ENCODE measurements at places on chromosomes 16 and 17.

DNA sequence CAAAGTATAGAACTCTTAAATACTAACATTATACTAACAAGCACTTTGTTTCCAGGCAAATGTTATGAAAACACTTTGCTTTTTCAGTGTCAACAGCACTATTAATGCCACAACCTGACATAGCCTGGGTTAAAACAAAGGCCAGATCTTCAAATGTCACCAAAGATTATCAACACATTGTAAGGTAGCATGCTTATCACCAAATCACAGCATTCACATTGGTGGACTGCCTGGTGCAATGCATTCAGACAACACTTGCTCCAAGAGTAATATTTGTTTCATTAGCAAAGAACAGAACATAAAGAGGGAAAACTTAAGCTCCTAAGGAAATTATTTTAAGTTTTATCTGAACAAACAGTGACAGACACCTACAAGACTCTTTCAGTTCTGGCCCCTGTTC is 1361.2 kb downstream of the CDH8 start:
- DNase-seq: no peak

- DNase-seq: no peak
Measured at GRCh38 chr16:81310045-81310644, 4.6 kb upstream of the GAN start.

GRCh38 chr17:17433000-17433703 is 43.6 kb upstream of the MED9 start:
- no peak for DNase-seq

- DNase-seq: peak; percentile 74
Measured at GRCh38 chr17:74280093-74280513, 6.1 kb downstream of the DNAI2 start.

DNA sequence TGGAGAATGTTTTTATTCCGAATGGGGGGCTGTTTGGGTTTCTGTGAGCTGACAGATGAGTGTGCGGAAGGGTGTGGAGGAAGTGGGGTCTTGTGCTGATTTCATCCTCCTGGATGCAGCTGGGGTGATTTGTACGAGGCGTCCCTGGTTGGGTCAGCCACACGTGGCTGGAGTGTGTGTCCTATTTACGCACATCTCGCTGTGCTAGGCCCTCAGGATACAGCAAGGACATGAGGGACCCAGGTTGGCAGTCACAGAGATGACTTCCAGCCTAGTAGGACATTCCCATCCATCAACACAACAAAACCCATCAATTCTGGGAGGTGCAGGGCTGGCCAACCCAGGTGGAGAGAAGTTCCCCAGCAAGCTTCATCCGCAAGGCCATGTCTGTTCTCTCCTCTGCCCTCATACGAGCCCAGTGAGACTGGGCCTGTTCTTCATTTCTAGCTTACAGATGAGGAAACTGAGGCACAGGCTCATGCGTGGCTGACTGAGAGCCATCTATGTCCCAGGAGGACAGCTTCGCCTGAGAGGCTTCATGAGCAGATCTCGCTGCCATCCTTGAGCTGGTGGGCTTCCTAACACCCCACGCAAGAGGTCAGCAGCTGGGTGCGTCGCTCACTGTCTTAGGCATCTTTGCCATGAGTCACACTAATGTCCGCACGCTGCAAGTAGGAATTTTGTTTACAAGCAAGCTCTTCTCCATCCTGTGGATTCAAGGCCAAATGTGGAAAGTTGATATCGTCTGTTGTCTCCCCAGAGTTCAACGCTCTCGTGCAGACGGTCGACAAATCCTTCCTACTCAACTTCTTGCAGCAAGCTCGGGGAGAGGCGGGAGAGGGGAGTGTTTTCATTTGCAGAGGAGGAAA is 24.4 kb downstream of the IRF8 start:
- no peak for DNase-seq

DNA sequence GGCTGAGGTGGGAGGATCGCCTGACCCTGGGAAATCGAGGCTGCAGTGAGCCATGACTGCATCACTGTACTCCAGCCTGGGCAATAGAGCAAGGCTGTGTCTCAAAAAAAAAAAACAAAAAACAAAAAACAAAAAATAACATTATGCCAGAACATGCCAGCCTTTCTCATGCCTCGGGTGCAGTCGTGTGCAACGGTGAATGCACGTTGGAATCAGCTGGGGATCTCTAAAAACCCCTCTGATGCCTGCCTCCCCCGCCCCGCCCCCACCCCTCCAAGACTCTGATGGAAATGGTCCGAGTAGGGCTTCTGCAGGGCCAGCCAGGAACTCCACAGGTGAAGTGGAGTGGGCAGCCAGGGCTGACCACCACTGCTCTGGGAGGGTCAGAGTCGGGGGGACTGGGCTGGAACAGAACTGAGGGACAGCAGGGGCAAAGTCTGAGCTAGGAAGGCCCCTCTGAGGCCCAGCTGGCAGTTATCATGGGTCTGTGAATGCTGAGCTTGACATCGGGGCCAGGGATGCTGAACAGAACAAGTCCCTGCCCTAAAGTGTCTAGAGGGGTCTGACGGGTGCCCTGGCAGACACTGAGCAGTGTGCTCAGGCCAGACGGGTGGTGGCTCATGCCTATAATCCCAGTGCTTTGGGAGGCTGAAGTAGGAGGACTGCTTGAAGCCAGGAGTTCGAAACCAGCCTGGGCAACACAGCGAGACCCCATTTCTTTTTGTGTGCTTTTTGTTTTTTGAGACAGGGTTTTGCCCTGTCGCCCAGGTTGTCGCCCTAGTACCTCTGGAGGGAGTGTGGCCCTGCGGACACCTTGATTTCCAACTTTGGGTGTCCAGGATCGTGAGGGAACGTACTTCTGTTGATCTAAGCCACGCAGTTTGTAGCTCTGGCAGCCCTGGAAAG is 193.4 kb upstream of the GSE1 start:
- no peak for DNase-seq

DNA sequence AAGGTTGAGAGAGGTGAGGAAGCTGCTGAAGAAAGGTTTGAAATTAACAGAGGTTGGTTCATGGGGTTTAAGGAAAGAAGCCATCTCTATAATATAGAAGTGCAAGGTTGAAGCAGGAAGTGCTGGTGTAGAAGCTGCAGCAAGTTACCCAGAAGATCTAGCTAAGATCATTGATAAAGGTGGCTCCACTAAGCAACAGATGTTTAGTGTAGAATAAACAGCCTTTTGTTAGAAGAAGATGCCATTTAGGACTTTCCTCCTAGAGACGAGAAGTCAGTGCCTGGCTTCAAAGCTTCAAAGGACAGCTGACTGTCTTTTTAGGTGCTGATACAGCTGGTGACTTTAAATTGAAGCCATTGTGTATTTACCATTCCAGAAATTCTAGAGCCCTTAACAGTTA is 29.3 kb downstream of the GOSR1 start:
- DNase-seq: no peak

DNA sequence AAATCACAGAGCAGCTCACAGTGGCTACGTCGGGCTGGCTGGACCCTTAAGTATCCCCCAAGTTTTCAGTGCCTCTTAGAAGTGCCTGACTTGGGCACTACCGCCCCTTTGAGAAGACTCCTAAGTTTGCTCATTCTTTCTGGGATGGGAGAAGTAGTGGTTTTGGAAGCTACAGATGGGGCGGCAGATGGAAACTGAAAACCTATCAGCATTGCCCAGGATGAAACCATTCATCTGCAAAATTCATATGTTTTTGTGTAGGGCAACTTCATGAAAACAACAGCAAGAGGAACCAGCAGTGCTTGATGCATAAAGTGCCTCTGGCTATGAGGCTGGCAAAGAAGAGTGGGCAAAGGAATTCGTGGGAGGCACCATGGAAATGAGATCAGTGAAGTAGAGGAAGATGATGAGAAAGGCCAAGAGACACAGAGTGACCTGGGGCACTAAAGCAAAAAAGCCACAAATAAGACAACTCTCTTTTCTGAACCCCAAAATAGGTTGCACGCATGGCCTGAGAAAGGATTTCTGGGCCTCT is 277.1 kb downstream of the XYLT1 start:
- no peak for DNase-seq

DNA sequence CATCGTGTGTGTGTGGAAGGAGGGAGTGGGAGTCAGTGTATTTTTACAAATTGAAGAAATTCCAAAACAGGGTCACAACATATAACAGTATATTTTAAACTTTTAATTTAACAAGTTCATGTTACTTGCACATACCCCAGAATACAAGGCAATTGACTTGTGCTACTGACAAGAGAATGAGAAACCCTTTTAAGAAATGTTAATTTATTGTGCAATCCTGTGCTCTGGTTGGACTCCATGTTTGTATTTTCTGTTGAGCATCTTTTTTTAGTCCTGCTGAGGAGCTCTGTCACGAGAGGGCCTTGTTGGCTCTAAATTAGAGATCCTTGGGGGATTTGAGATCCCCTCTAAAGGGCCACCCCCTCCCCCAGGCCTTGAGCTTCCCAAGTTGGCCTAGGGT is 1.1 kb upstream of the EMP2 start:
- DNase-seq: no peak

DNA sequence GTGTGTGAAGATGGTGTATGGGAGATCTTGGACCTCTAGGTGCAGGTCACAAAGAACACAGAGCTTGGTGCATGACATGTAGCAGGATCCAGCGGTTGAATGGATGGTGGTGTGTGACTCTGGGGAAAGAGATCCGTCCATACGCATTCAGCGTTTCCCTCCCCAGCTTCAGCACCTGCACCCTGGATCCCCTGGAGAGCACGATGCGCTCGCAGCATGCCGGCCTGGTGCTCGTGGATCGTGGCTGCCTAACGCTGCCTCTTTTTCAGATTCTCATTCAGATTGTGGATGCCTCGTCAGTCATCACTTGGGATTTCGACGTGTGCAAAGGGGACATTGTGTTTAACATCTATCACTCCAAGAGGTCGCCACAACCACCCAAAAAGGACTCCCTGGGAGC is 70.9 kb downstream of the SEC14L1 start:
- no peak for DNase-seq

DNA sequence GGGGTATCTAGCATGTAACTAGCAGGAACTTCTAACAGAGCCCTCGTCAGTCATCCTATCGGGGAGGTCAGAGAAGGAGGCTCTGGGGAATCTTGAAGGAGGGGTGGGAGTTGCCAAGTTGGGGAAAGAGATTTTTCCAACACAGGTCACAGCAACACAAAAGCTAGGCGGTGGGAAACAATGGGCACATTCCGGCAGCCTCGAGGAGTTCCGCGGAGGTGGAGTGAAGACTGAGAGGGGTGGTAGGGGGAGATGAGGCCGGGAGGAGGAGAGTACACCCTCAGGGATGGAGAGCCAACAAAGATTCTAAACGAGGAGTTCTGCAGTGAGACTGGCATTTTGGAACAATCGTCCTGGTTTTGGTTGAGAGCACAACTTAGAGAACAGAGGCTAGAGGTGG is 13.5 kb upstream of the CALB2 start:
- DNase-seq: no peak

DNA sequence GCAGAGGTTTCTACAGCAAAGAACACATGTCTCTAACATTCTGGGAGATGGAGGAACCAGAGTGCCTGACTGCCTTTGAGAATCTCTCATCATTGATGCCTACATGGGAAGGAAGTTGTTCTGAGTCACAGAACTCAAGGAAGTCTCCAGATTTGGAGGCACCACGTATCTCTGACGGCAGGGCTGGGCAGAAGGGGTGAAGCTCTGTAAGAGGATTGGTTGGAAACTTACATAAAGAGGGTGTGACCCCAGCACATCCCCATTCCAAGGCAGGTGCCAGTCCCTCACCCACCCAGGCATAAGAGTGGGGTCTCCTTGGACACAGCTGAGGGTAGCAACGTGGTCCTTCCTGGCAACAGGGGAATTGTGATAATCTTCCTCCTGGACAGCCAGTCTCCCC is 17.4 kb downstream of the TNFRSF13B start:
- no peak for DNase-seq

DNA sequence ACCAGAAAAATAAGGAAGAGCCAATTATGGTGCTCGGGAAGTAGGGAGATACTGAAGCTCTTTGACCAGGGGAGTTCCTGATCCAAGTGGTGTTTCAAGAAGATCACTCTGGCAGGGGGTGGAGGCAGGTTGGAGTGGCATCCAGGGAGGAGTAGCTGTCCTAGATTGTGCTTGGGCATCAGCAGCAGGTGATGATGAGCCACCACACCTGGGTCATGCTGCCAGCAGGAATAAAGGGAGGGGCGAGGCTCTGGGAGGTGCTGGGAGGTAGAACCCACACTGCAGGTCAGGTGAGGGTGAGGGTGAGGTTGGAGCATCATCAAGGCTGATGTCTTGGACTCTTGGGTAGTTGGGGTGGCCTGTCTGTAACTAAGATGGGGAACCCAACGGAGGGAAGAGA is 35.4 kb upstream of the ADGRG1 start:
- no peak for DNase-seq

DNA sequence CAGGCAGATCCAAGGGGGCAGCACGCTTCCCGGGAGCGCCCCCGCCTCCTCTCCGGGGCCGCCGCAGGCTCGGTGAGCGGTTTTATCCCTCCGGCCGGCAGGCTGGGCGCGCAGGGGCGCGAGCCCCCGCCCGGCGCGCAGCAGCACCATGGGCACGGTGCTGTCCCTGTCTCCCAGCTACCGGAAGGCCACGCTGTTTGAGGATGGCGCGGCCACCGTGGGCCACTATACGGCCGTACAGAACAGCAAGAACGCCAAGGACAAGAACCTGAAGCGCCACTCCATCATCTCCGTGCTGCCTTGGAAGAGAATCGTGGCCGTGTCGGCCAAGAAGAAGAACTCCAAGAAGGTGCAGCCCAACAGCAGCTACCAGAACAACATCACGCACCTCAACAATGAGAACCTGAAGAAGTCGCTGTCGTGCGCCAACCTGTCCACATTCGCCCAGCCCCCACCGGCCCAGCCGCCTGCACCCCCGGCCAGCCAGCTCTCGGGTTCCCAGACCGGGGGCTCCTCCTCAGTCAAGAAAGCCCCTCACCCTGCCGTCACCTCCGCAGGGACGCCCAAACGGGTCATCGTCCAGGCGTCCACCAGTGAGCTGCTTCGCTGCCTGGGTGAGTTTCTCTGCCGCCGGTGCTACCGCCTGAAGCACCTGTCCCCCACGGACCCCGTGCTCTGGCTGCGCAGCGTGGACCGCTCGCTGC is 832 bp downstream of the CDK5R1 start:
- peak; percentile 54 for DNase-seq

DNA sequence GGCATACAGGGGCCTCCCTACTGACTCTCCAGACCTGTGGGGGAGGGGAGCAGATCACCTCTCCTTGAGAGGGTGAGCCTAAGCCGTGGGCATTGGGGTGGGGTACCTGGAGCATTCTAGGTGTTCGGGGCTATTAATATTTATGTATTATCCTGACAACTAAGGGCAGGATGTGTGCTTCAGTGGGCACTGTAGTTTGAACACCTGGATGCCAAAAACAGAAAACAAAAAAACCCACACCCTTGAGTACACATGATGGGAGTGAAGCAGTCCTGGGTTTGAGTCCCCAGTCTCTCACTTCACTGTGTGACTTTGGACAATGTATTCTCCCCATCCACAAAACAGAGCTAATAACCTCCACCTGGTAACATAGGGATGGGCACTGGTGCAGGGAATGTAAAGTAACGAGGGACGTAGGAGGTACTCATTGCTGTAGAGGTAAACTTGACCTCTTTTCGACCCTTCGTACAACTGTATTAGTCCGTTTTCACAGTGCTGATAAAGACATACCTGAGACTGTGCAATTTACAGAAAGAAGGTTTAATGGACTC is 257.8 kb downstream of the CPPED1 start:
- DNase-seq: no peak
